Upper lobe of left lung (tissue), 6 donors: ENCODE measurements at places on chromosomes 7 and 10. TPM values are rescaled to one million over a fixed set of nuclear protein-coding genes. Genes with fewer than 3 reads are reported as not detected.

Gene KCNIP2
- total RNA-seq = 0.76 TPM

DNA sequence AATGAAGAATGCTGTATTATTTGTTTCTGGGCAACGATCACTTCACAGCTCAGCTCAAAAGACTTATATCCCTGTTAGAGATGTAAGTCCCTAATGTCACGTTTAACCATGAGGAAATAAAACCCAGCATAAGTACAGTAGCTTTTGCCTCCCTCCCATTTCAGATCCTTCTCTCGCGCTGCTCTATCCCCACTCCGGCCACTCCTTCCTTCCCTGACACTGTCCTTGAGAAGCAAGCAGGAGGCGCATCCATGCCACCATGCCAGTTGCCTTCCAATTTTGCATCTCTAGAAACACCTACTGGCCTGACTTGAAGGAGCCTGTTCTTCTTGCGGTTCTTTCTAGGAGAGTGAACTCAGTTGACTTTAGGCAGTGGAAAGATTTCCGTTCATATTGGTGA, 1.2 kb downstream of the FAM180A start:
- no peak overlapping the region for H3K4me3 ChIP-seq
- no peak for DNase-seq
- no peaks in the 10 kb centered on the region for H3K36me3 ChIP-seq
- H3K27ac ChIP-seq = no peak overlapping the region
- H3K27me3 ChIP-seq = no peaks in the 10 kb centered on the region
- H3K4me1 ChIP-seq = no peaks in the 10 kb centered on the region

- no peak for DNase-seq
- no peaks in the 10 kb centered on the region for H3K4me1 ChIP-seq
- H3K36me3 ChIP-seq = no peaks in the 10 kb centered on the region
- H3K4me3 ChIP-seq = no peak overlapping the region
- no peaks in the 10 kb centered on the region for H3K27me3 ChIP-seq
- H3K27ac ChIP-seq = peak overlapping the region; percentile 27
Observed at GRCh38 chr10:19958787-19959186, 142.6 kb downstream of the PLXDC2 start.

DNA sequence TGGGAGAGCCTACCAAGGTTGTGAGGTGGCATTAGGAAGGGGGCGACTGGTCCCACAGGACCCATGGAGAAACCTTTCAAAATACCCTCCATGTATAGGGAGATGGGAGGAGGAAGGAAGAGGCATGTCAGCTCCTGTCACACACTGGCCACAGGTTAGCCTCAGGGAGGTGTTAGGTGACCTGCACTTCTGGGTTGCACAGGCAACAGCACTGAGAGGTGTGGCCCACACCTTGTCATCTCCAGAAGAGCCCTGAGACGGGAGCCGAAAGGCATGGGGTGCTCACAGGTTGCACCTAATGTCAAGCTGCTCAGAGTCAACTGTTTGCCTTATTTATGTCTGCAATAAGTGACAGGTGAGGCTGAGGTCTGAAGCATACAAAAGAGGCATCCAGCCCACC, 14.6 kb upstream of the USP6NL start:
- H3K27ac ChIP-seq = no peak overlapping the region
- no peak for DNase-seq
- H3K27me3 ChIP-seq = no peaks in the 10 kb centered on the region
- no peaks in the 10 kb centered on the region for H3K4me1 ChIP-seq
- no peaks in the 10 kb centered on the region for H3K36me3 ChIP-seq
